Glomerular endothelial cell (primary cell): ENCODE measurements at places on chromosomes 4 and X. TPM values are rescaled to one million over a fixed set of nuclear protein-coding genes. Genes with fewer than 3 reads are reported as not detected.

GRCh38 chr4:187921946-187922623 is 73.5 kb upstream of the ZFP42 start:
- no peak for DNase-seq

DNA sequence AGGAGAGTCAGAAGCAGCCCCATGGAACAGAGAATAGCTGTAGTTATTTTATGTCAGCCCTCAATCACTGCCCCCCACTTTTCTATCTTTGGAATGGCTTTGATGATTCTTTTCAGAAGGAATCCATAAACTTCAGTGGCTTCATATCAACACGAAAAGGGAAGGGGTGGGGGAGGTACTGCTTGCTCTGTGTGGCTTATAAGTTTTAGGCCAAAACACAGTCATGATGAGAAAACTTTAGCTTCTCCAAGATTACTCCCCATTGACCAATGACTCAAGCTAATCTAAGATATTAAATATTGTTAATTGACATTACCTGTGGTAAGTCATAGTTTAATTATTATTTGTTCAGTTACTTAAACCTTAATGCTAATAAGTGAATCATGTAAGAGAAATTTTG is 669.6 kb upstream of the FAM241A start:
- DNase-seq, result no peak

DNA sequence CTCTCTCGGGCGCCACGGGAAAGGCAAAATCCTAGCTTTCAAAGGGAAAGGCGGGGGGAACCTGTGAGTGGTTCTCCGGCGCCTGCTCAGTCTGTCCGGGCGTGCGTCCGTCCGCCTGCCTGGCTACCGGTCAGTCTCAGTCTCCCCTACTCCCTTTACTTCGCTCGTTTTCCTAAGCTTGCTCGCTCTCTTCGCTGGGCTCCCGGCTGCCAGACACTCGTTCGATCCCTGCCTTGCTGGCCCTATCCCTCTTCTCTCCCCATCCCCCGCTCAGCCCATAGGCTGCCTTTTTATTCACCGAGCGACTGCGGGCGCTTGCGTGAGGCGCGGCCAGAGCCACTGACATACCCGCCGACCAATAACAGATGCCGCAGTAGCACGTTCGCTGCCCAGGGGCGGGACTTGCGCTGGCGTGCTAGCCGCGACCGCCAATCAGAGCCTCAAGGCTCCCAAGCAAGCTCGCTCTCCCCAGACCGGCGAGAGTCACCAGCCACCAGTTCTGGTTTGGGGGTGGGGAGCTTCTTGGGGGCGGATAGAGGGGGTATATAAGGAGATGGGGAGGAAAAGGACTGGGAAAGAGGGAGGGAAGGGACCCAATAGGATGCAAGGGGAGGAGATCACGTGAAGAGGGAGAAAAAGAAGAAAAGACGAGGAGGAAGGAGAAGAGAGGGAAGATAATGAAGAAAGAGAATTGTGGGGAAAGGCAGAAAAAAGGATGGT is 30.0 kb downstream of the ARHGEF9 start:
- DNase-seq, result no peak

- DNase-seq, result no peak
Observed at GRCh38 chr4:6268650-6269615, 717 bp upstream of the WFS1 start.

DNA sequence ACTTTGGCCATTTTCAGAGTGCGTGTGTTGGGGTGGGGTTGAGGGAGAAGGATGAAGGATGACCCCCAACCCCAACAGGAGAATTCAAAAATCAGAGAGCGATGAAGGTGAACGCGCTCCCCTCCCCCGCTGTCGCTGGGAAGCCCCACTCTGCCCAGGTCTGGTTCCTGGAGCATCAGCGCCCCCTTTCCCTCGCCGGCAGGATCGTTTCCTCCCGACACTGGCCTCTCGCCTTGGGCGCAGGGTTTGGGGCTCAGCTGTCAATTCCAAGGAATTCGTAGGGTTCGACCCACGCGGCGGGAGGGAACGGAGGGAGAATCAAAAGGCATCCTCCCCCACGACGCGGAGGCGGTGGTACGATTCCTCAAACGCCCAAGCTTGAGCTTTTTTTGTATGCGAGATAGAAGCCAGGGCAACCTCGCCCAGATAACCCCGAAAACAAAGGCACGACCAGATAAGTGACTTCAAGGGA is 1.0 kb upstream of the PDGFRA start:
- no peak for DNase-seq

DNA sequence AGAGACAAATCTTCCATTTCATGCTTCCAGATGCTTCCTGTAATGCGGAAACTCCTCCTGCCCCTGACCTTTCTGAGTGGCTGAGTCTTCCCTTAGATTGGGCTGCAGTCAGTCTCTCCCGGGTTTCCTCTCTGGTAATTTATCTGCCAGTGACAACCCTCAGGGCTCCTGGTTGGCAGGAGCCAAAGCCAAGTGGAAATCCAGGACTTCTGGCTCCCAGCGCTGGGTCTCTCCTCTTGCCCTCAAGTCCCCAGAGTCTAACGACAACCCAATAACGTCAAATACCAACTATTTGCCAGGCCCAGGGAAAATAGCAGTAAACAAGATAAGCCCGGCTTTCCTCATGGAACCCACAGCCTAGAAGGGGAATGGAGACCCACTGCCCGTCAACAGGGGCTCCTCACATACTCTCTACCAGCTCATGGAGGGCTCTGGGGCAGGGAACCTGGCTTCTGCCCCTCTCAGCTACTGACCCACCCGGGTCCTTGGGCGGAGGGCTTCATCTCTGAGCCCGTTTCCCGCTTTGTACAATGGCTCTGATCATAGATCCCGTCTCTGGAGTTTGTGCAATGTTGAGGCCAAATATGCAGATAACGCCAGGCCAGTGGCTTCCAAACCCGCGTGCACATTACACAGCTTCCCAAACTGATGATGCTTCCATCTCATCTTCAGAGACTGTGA is 1.1 kb upstream of the TBC1D14 start:
- no peak for DNase-seq

DNA sequence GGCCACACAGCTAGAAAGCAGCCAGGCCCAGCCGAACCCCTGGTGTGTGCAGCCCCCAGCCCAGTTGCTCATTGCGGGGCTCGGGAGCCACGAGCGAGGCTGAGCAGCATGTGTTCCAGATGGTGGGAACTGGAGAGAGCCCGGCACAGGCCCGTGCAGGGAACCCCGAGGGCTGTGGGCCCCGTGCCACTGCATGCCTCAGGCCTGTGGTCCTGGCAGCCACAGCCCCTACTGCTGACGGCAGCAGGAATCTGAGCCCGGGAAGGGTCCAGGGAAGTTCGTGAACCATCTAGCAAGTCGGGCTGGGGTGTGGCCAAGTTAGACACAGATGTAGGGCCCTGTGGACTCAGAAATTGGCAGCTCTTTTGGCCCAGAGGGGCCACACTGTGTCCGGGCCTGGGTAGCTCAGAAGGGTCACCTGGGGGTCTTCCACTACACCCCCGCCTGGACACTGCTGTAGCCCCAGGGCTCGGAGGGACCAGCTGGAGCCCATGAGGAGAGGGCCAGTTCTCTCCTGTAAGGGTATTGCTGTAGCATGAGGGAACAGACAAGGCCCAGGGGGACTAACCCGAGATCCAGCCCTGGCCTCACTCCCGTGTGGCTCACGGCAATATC is 12.1 kb downstream of the HTRA3 start:
- no peak for DNase-seq

GRCh38 chr4:95155759-95156451 is 392.9 kb downstream of the UNC5C start:
- peak; percentile 23 for DNase-seq

DNA sequence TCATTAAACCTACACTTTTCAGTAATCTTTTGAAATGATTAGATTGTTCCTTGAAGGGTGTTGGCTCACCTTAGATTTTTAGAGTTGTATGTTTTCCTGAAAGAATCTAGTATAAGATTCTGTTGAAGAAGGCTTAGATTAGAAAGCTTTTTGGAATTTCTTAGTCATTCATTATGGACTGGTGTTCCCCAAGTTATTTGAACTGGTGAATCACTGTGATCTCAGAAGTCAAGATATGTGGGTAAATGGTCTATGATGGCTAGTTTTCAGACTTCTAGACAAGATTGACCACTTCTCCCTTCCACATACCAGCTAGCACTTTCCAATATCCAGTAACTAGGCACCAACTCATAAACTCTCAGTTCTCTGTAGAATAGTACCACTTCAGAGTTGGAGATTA is 138.1 kb downstream of the KDM6A start:
- no peak for DNase-seq

DNA sequence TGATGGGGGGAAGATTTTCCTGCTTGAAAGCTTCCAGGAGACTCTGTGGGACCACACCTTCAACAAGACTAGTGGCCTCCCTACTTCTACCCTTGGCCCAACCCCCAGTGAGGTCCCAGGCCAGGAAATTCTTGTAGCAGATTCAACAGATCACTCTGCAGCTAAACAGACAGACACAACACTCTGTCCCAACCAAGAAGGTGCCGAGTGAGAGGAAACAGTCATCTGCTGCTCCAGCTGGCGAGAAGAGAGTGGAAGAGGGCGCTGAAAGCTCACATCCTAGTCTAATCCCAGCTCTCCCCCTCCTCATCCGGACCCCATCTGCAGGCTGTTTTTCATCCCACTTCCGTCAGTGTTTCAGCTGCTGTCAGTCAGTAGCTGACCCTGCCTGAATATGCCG is 63.4 kb downstream of the CHRDL1 start:
- DNase-seq, result no peak

DNA sequence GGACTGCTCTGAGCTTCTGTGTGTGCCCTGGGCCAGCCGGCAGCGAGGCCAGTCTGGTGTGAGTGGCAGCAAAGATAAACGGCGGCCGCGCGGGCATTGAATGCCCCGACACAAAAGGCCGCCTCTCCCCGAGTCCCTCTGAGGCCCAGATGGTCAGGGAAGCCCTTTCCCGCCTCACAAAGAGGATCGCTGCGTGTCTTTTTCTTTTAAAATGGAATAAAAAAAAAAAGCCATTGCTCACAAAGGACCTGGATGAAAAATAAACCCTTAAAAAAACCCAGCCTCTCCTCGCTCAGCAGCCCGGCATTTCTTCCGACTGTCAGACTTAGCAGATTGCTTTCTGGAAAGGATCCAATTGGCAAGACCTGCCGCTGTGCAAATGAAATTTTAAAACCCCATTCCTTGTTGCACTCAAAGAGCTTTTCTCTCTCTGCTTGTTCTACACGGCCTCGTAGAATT is 578.7 kb downstream of the BCOR start:
- no peak for DNase-seq

GRCh38 chrX:69182818-69183380 is 17.6 kb upstream of the PJA1 start:
- DNase-seq, result no peak

DNA sequence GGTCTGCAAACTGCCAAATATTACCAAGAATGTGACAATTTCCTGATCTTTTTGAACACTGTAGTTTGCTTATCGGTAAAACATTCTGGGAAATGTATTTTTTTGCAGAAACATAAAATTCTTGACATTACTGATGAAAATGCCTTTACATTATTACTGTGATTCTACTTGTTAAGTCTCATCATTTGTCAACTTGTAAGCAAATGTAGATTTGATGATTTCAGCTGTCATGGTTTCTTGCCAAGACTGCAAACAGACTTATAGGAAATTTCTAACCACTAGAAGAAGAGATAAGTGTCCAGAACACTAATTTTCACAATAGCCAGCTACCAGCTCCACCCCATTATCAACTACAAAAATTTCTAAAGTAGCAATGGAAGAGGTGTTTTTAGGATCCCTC is 560.4 kb downstream of the STPG2 start:
- DNase-seq, result no peak

- no peak for DNase-seq
Observed at GRCh38 chr4:78558410-78558809, 6.8 kb downstream of the ANXA3 start.

GRCh38 chr4:145709336-145709735 is 29.4 kb downstream of the C4orf51 start:
- DNase-seq, result no peak

DNA sequence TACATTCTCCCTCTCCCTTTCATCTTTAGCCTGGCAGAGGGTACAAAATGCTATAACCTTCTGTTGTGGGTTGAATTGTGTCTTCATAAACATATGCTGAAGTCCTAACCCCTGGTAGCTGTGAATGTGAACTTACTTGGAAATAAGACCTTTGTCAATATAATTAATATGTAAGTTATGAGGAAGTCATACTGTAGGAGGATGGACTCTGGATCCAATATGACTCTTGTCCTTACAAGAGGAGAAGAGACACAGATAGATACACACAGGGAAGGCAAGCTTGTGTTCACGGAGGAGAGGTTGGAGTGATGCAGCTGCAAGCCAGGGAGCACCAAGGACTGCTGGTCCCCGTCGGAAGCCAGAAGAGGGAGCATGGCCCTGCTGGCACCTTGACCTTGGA is 94.7 kb downstream of the SLC2A9 start:
- no peak for DNase-seq

DNA sequence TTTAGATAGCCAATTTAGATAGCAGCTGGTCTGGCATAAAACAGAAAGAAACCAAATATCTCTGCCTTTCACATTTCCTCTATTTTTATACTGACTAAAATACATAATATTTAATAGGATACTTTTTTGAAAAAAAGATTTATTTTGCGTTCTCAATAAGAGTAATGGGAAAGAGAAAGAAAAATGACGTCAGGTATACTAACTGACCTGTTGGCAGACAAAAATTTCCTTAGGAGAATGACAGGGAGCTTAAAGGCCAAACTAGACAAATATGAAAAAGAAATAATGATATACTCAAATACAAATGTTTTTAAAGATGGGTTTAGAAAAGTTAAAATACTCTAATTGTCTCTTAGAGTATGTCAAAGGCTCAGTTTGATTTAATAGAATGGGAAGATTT is 309.4 kb upstream of the ADGRL3 start:
- DNase-seq, result no peak

GRCh38 chr4:25098964-25099891 is 61.0 kb downstream of the SEPSECS start:
- DNase-seq, result no peak

DNA sequence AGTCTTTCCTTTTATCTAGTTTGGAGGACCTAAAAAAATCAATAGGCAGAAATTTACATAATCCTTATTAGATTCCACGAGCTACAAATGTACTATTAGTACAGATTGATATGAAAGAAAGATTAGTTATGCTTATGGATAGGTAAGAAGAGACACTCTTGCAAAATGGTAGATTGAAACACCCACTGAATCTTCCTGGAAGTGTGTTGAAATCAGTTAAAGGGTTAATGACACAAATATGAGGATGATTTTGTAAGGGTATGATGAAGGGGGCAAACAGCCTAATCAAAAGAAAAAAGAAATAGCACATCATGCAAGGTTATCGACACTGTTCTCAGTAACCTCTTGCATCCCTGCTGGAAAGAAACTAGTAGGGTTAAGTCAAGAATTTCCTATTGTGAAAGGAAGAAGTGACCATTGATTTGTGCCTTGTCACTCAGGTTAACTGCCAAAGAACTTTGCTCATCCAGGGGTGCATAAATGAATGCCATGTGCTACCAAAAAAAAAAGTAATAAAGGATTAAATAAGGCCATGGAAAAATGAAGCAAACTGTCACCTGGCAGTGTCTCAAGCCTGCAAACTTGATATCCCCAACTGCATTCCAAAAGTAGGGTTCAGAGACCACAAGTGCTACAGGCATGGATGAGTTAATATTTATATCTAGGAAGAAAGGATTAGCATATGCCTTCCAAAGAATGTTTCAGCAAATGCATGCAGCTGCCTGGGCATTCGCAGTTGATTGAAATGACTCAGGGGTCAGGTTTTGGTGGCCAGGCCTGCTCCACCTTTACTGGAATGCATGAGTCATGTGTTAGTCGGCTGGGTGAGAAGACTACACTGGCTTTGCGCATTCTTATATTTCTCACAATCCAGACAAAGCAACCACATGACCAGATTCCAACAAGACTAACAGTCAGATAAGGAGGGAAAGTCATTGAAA is 78.3 kb upstream of the ATXN3L start:
- peak; percentile 84 for DNase-seq

GRPR gene
- total RNA-seq, result 0.23 TPM in 1 of 2 replicates, not detected in the other

DCLK2 gene
- total RNA-seq, result 4.4 and 10.0 TPM in 2 replicates

ERAS gene
- not detected in 2 replicates for total RNA-seq

GSPT2 gene
- total RNA-seq, result 7.2 and 8.1 TPM in 2 replicates

PPP4R3C gene
- not detected in 2 replicates for total RNA-seq

TGIF2LX gene
- total RNA-seq, result not detected in 2 replicates
